ENCODE measurements at places on chromosomes 2 and 18.

- DNase-seq: peak; percentile 40
Measured at GRCh38 chr2:127143841-127144782, 37.2 kb upstream of the BIN1 start.

GRCh38 chr2:54763636-54764291, 40.3 kb downstream of the EML6 start:
- peak; percentile 25 for DNase-seq

DNA sequence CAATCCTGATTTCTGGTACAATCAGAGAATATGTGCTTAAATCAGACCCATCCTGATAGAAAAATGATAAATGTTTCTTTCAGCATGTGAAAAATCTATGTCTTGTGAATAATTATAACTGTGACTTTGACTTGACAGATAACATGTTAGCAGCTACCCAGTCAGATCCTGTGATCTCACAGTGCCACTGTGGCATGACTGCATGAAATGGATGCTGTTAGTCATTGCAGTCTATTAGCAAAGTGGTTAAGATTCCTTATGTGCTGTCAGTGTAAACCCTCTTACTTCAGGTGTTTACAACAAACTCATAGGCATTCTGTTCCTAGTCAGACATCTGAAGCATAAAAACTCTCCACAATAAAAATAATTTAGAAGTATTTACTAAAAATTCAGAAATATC, 244.6 kb upstream of the RND3 start:
- no peak for DNase-seq

DNA sequence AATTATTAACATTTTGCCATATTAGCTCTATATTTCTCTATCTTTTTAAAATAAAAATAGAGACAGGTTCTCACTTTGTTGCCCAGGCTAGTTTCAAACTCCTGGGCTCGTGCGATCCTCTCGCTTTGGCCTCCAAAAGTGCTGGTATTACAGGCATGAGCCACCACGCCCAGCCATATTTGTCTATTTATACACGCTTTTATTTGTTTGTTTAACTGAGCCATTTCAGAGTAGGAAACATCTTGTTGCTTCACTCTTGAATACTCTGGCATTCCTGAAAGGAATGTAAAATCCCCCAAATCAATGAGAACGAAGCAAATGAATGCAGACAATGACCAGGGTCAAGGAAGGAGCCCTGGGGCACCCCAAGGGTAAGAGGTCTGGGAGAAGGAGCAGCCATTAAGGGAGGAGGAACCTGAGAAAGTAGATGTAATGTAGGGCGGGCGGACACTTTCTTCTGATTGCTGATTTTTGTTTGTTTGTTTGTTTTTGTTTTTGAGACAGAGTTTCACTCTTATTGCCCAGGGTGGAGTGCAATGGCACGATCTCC, 31.7 kb upstream of the RAB1A start:
- no peak for DNase-seq

DNA sequence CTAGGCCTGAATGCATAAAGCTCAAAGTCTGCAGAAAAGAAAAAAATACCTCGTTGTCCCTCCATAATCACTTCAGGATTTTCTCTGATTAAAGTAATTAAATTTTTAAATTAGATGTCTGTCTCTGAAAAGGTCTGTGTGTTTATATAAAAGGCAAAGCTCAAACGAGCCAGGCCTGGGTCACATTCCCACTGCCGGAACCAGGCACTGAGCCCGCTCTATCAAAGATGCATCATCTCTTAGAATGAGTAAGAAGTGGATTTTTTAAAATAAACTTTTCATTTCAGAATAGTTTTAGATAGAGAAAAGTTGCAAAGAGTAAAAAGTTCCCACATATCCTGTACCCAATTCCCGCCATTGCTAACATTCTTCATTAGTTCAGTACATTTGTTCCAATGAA, 202.1 kb upstream of the KYNU start:
- DNase-seq: no peak

DNA sequence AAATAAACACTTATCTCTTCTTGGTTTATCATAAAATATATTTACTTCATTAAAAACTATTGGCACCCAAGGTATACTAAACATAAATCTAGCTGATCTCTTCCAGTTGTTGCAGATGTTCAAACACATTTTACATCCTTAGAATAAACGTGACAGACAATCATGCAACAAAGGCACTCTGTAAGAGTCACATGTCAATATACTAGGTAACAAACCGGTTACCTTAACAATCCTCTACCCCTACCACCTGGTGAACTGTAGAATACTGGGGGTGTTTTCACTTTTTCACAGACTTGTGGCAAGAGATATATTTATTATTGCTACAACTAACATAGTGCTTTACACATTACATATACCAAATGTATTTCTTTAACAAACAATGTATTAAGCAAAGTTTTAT, 15.8 kb downstream of the STK17B start:
- no peak for DNase-seq

- no peak for DNase-seq
Measured at GRCh38 chr2:86027922-86028765, 77.5 kb downstream of the POLR1A start.

DNA sequence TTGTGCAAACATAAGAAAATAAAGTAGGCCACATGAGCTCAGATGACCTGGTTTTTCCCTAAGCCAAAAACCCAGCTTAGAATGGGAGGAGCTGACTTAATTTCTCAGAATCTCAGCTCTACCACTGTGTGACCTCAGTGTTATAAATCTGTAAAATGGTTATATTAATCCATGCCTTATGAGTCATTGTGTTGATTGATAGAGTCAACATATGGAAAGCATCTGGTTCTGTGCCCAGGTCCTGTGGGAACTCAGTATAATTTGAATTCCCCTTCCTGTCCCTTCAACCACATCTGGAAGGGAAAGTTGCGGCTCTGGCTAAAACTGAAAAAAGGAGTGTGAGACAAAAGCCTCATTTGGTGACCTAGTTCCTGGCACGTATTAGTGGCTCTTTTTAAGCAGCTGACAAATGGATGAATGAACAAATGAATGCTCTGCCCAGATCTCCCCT, 25.7 kb downstream of the TMEM177 start:
- DNase-seq: no peak

DNA sequence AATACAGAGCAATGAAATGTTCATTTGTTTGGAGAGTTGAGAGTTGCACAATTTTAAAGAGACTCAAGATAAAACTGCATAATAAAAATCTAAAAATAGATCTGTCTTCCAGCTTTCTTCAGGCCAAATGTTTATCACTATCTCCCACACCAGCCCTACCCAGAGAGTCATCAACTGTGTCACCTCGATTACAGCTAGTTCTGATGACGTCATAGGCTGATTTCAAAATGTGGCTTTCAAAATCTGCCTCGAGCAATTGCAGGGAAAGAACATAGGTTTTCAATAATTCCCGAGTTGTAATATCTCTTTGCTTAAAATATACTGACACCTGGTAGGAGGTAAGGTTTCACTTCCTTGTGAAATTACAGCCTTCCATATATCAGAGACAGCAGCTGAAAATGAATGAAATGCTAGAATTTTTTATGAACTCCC, 677.6 kb upstream of the ID2 start:
- peak; percentile 93 for DNase-seq

DNA sequence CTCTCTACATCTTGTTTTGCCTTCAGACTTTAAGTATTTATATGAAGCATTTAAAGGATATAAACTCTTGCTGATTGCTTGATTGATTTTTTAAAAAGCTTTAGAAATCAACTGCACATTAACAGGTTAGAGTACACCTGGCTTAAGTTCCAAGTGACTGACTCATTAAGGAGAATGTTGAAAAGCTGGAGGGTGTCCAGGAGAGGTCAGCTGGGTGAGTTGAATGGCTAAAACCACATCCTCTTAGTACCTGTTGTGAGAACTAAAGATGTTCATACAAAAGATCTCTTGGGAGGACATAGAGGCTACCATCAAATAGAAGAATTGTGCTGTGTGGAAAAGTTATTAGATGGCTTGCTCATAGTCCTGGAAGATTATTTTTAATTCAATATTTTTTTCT, 206.8 kb downstream of the TXNL1 start:
- DNase-seq: no peak

DNA sequence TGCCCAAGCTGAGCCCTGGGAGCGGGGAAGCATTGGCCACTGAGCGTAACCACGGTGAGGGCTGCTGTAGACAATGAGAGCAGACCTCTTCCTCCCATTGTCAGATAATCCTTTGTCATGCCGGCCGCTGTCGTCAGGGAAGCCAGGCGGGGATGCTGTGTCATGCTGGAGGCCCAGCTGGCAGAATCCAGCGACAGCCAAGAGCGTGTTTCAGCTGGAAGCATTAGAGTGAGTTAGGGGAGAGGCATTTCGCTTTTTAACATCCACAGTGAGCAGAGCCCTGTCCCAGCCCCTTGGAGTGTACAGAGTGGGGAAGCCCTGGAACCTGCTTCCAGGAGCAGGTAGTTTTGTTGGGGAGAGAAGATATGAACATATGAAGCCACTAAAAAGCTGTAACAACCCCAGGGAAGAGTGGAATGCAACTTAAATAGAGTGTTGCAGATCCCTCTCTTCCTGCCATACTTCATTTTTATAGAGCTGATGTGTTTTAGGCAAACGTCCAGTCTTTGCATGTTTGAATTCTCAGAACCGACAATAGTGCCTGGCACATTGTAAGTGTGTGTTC, 7.0 kb downstream of the CTIF start:
- peak; percentile 20 for DNase-seq

DNA sequence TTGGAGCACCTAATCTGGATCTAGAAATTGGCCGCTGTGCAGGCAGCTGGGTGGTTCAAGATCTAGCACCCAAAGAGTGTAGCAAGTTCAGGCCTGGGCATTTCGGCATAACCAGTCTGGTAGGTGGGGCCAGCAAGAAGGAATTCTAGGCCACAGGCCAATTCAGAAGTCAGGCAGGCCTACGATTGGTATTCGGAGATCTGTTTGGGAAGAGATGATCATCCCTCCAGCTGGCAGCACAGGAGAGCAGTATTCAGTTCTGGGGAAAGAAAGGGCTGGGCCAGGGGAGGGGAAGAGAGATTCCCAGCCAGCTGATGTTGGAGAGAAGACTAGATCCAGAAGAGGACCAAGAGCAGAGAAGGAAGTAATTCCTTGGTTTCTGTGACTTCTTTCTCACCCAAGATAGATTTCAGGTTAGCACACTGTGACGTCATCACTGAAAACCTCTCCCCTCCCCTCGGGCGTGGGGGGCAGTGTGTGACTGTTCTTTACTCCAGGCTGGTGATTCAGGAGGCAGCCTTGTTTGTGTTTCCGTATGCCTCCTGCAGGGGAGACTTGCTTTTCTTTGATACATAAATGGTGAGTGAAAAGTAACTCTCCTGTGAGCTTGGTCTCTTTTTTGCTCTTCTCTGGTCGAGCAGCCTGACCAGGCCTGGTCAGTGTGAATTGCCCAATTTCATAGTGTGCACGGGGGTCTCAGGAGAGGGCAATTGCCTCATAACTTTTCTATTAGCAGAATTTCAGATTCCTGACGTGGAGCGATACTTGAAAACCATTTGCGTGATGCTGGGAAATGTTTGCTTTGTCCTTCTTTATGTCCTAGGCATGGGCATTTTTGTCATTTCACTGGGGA, 61.1 kb downstream of the MEIS1 start:
- DNase-seq: peak; percentile 28

DNA sequence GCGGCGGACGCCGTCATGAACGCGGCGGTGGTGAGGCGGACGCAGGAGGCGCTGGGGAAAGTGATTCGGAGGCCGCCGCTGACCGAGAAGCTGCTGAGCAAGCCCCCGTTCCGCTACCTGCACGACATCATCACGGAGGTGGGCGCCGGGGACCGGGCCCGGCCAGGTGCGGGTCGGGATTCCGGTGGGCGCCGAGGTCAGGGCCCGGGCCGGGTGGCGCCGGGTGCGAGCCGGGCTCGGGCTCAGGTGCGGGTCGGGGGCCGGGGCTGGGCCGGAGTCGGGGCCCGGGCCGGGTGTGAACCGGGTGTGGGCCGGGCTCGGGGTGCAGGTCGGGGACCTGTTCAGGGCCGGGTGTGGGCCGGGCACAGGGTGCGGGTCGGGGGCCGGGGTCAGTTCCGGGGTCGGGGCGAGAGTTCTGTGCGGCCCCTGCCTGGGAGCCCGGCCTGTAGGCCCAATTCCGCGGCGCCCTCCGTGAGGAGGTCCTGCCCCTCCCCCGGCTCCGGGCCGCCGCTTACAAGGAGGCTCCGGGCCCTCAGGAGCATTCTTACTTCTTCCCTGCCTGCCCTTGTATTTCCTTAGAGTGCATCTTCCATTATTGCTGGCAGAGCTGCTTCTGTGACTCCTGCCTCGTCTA, 447 bp downstream of the TRAF3IP1 start:
- peak; percentile 23 for DNase-seq

DNA sequence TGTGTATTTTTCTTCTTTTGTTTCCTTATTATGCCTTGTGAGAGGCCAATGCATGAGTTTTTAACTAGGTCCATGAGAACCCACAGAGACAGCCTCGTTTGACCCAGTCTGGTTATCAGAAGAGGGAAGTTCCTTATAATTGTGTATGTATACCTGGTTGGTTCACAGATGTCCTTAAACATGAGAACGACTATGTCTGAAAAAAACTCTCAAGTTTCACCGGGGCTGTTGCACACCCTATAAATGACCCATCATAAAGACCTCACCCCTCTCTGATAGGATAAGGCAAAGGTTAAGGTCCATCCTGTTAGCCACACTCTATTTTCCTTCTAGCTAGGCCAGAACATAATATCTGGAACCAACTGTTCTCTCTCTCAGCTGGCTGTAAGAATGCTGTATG, 42.7 kb upstream of the MSH2 start:
- no peak for DNase-seq

DNA sequence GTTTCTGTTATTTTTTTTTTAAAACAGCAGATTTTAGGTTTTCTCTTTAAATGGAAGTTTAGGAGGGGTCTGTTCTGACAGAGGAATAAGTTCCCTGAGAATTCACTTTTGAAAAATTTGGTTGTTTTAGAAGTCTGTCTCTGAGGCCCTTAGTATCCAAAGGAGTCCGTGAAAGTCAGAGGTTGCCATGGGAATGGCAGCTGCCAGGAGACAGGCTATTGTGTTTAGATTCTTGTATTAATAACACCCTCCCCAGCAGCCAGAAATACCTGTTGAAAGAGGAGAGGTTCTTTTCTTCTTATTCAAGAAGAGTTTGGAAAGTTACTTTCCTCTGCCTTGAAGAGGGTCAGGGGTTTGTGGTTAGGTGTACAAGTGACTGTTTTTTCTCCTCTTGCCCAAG, 29.5 kb downstream of the TNP1 start:
- DNase-seq: no peak

DNA sequence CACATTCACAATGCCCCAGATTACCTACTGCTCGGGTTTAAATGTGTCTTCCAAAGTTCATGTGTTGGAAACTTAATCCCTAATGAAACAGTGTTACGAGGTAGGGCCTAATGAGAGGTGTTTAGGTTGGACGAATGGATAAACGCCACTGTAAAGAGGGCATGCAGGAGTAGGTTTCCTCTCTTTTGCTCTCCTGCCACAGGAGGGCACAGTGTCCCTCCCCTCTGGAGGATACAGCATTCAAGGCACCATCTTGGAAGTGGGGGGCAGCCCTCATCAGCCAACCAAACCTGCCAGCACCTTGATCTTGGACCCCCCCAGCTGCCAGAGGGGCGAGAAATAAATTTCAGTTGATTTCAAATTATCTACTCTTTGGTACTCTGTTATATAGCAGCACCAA, 103.5 kb downstream of the TSHZ1 start:
- no peak for DNase-seq

- DNase-seq: no peak
Measured at GRCh38 chr2:238566001-238566645, 139.4 kb downstream of the ASB1 start.
